ENCODE measurements at places on chromosomes 6 and 20. TPM values are rescaled to one million over a fixed set of nuclear protein-coding genes. Genes with fewer than 3 reads are reported as not detected.

The IMPG1 gene
- 0.06 TPM for total RNA-seq

- H3K27ac ChIP-seq, result no peak overlapping the region
- H3K36me3 ChIP-seq, result no peaks in the 10 kb centered on the region
- no peaks in the 10 kb centered on the region for H3K4me1 ChIP-seq
- no peak for DNase-seq
These were observed 34.0 kb downstream of the PCMT1 start for GRCh38 chr6:149783551-149783950.

- no peaks in the 10 kb centered on the region for H3K27me3 ChIP-seq
- no peak for DNase-seq
- no peak overlapping the region for H3K27ac ChIP-seq
- no peaks in the 10 kb centered on the region for H3K4me1 ChIP-seq
- H3K36me3 ChIP-seq, result no peaks in the 10 kb centered on the region
These were observed 87.7 kb upstream of the BEND3 start for GRCh38 chr6:107202876-107203468.

DNA sequence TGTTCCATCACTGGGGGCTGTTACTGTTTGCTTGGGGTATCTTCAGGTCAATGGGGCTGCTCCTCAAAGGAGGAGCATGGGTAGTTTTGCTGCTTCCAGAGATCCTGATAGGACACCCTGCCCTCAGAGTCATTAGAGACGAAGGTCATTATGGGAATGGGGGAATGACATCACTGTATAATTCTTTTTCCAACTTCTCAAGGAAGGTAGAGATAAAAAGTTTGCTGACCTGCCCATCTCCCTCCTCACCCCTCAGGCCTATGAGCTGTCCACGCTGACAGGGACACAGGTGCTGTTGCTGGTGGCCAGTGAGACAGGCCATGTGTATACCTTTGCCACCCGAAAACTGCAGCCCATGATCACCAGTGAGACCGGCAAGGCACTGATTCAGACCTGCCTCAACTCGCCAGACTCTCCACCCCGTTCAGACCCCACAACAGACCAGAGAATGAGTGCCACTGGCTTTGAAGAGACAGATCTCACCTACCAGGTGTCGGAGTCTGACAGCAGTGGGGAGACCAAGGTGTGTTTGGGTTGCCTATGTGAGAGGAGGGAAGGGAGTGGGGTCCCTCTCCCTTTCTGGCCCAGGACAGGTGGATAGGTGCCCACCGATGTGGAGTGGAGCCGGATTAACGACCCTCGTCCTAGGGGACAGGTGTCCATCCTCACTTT lies 2.7 kb downstream of the SRF start:
- peak overlapping the region; percentile 93 for H3K27ac ChIP-seq
- H3K4me1 ChIP-seq, result peaks cover 23% of the 10 kb centered on the region
- H3K4me3 ChIP-seq, result peak overlapping the region; percentile 97
- no peak for DNase-seq

GRCh38 chr6:37134036-37134395 lies 35.9 kb upstream of the PIM1 start:
- DNase-seq, result no peak
- H3K4me1 ChIP-seq, result no peaks in the 10 kb centered on the region
- H3K36me3 ChIP-seq, result no peaks in the 10 kb centered on the region
- peak overlapping the region; percentile 20 for H3K27ac ChIP-seq
- H3K27me3 ChIP-seq, result no peaks in the 10 kb centered on the region

GRCh38 chr6:36979347-36979742 lies 6.7 kb downstream of the MTCH1 start:
- H3K4me3 ChIP-seq, result no peak overlapping the region
- no peak overlapping the region for H3K27ac ChIP-seq
- DNase-seq, result no peak
- H3K4me1 ChIP-seq, result peaks cover 7% of the 10 kb centered on the region
- H3K36me3 ChIP-seq, result peaks cover 36% of the 10 kb centered on the region
- no peaks in the 10 kb centered on the region for H3K27me3 ChIP-seq

DNA sequence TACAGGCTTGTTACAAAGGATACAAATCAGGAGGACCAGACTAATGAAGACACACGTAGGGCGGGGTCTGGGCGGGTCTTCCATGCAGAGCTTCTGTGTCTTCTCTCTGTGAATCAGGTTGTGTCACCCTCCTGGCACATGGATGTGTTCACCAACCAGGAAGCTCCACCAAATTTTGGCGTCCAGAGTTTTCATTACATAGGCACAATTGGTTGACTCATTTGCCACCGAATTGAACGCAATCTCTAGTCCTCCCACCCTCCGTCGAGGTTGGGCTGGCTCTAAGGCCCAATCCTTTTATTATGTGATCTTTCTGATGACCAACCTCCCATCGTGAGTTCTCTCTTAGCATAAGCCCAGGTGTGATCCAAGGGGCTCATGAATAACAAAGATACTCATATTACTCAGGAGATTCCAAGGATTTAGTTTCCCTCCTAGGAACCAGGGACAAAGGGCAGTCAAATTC lies 36.3 kb upstream of the DDR1 start:
- H3K27me3 ChIP-seq, result no peaks in the 10 kb centered on the region
- no peaks in the 10 kb centered on the region for H3K4me1 ChIP-seq
- no peak overlapping the region for H3K4me3 ChIP-seq
- DNase-seq, result no peak

The PTGIS gene
- total RNA-seq, result 11.0 TPM

DNA sequence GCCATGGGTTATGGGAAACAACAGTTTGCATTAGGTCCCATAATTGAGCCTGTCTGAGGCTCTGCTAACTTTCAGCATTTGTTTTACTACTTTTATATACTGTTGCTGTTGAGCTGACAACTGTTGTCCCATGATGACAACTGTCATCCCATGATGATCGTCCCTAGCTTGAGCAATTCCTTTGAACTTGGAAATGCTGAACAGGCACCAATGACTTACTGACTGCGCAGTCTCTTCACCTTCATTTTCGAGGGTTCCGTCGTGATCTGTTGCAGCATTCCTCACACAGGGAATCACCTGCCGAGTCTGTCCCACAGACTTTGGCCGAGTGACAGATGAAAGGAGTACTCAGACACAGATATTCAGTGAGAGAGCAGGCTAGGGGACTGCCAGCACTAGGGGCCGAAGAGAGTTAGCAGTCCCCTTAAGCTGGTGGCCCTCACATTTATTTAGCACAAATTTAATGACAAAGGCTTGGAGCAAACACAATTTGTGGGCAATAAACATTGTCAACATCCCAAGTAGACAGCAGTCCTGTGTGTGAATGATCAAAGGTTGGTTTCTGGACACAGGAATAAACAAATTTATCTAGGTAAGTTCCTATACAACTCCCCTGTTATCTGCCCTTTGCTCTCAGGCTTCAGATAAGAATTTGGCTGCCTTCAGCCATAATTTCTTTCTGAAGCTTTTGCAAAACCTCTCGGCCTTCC lies 10.0 kb upstream of the TBC1D20 start:
- DNase-seq, result no peak
- no peak overlapping the region for H3K27ac ChIP-seq
- H3K4me1 ChIP-seq, result no peaks in the 10 kb centered on the region
- no peak overlapping the region for H3K4me3 ChIP-seq
- H3K36me3 ChIP-seq, result no peaks in the 10 kb centered on the region

The CALHM4 gene
- not detected for total RNA-seq

The PRSS35 gene
- 0.46 TPM for total RNA-seq

DNA sequence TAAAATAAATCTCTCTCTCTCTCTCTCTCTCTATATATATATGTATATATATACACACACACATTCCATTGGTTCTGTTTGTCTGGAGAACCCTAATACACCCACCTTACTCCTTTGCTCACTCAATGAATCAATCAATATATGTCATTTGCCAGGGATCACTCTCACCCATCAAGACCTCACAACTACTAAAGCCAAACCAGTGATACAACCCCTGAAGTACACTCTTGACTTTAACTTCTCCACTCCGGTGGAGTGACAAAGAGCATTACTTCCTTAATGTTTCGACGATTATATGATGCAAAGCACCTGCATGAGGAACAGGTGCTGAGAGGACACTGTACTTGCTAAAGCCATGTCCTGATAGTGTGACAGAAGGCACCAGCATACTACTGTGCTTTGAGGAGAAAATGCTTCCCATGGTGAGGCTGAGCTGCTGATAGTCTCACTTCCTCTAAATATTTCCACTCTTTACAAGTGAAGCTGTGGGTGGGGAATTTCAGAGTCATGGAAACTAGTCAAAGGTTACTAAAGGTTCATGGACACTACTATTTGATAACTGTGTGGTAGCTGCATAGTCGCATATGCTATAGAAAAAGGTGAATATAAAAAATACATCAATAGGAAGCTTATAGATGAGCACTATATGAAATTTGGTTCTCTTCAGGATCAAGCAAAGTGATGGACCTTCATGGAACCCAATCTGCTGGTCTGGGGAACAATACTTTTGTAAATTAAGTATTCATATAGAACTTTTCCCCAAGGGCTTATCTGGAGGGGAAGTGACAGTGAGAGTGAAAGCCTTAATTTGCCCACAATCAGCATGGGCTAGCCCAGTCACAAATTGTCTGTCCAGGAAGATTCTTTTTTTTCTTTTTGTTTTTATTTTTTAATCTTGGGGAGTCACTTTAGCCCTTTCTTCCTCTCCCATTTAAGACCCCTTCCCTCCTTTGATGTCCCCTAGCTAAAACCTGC lies 141.9 kb upstream of the NEDD9 start:
- no peaks in the 10 kb centered on the region for H3K36me3 ChIP-seq
- H3K4me3 ChIP-seq, result no peak overlapping the region
- H3K27me3 ChIP-seq, result no peaks in the 10 kb centered on the region
- no peak overlapping the region for H3K27ac ChIP-seq
- no peak for DNase-seq

- no peak for DNase-seq
- H3K4me3 ChIP-seq, result no peak overlapping the region
- H3K36me3 ChIP-seq, result no peaks in the 10 kb centered on the region
- H3K27me3 ChIP-seq, result no peaks in the 10 kb centered on the region
- no peaks in the 10 kb centered on the region for H3K4me1 ChIP-seq
These were observed 78.6 kb upstream of the SLC22A16 start for GRCh38 chr6:110554966-110555460.

DNA sequence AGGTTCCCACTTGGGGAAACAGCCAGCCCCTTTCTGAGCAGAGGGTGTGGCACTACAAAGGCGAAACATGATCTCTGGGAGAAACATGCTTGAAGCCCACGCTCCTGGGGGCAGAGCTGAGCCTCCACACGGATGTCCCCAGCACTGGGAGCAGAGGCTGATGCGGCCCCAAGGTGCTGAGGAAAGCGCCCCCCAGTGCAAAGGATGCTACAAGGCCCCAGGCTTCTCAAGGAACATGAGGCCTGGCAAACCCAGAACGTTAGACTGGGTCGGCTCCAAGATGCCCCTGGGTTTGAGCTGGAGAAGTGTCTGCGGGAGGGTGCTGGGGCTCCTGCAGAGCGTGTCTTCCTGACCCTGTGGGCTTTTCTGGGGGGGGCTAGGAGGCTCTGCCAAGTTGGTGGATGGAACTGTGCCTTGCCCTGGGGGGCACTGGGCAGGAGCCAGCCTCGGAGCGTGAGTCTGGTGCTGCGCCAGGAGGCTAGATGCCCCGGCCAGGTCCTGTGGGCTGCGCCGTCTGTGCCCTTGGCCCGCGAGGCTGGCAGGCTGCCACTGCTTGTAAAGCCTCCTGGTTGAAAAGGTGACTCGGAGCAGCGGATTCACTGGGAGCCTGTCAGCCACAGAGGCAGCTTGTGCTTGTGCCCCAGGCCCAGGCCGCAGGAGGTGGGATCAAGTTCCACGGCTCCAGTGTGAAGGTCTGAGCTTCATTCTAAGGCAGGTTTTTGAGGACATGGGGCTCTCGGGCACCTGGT lies 8.1 kb downstream of the SYNJ2 start:
- H3K4me3 ChIP-seq, result no peak overlapping the region
- H3K36me3 ChIP-seq, result no peaks in the 10 kb centered on the region
- H3K4me1 ChIP-seq, result peaks cover 36% of the 10 kb centered on the region
- no peaks in the 10 kb centered on the region for H3K27me3 ChIP-seq
- H3K27ac ChIP-seq, result peak overlapping the region; percentile 31
- peak; percentile 95 for DNase-seq

The SLC35B3 gene
- 12.5 TPM for total RNA-seq

The CCM2L gene
- total RNA-seq, result 0.31 TPM

DNA sequence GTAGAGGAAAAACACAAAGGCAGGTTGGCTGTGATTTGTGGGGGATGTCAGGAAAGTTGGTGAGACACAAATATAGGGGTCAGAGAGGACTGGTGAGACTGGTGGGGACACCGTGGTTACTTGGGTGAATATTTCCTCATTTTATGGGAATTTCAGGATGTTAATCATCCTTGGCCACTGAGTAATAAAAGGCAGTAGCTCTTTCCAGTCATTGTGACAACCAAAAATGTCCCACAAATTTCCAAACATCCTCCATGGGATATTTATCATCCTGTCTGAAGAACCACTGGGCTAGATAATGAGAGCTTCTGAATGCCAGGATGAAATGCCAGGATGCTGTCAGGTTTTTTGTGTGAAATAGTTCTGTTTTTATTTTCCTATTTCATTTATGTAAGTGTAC lies 374.1 kb downstream of the CD109 start:
- no peaks in the 10 kb centered on the region for H3K4me1 ChIP-seq
- H3K27ac ChIP-seq, result no peak overlapping the region
- no peaks in the 10 kb centered on the region for H3K27me3 ChIP-seq
- no peak for DNase-seq
- no peak overlapping the region for H3K4me3 ChIP-seq

The PERP gene
- 17.3 TPM for total RNA-seq

DNA sequence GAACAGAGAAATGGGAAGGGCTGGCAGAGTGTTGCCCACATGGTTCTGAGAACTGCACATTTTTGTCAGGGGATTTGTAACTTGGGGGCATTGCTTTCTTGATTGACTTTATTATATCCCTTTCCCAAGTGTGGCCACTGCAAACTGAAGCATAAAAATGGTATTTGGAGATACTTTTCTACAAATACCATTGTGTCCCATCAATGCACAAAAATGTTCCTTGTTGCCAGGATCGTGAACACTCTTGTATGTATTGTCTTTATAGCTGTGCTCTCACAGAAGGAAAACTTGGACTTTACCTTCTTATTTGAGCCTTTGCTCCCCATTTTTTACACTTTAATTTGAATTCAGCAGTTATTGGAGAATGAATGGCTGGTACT lies 57.1 kb upstream of the C20orf144 start:
- H3K4me3 ChIP-seq, result no peak overlapping the region
- no peak overlapping the region for H3K27ac ChIP-seq
- H3K36me3 ChIP-seq, result peaks cover 14% of the 10 kb centered on the region
- no peaks in the 10 kb centered on the region for H3K4me1 ChIP-seq
- DNase-seq, result no peak

DNA sequence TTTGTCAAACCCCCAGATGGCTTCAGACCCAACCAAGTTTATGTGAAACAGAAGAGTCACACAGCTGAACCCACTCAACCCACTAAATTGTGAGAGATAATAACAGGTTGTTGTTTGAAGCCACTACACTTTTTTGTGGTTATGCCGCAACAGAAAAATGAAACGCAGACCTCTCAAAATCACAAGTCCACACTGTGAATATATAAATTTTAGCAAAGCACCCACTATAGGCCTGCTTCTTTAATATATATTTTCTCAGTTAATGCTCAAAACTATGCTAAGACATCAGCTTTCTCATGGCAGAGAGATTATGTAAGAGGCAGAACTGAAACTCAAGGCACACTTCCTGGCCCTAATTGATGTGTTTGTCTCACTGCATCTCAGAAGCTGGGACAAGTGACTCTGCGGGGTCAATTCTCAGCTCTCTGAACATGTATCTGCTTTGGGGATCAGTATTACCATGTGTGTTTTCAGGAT lies 27.7 kb downstream of the MAP3K5 start:
- peaks cover 37% of the 10 kb centered on the region for H3K4me1 ChIP-seq
- H3K27me3 ChIP-seq, result no peaks in the 10 kb centered on the region
- no peak for DNase-seq
- H3K27ac ChIP-seq, result no peak overlapping the region
- no peaks in the 10 kb centered on the region for H3K36me3 ChIP-seq

Measured in pancreas (tissue), 10 donors.